Stimulated activated CD4-positive, alpha-beta T cell treated with anti-CD3 and anti-CD28 coated beads, TNF-alpha, amount 100 ng/mL, for 1 hour (primary cell): ENCODE measurements at places on chromosomes 12 and 14.

DNA sequence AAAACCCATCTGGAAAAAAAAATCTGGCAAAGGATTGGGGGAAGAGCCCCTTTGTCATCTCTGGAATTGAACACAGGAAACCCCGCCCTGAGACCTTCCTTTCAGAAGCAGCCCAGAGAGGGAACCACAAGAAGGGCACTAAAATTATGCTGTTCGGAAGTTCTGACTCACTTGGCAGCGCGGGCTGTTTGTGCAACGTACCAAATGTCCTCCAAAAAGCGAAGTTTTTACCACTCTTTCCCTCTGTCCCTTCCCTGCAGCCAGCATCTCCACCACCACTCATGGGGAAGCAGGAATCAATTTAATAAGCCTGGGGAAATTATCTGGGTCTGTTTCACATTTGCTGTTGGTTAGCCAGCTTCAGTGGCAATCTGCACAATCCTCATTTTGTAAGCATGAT is 3.2 kb upstream of the SYNE3 start:
- no peak for DNase-seq

DNA sequence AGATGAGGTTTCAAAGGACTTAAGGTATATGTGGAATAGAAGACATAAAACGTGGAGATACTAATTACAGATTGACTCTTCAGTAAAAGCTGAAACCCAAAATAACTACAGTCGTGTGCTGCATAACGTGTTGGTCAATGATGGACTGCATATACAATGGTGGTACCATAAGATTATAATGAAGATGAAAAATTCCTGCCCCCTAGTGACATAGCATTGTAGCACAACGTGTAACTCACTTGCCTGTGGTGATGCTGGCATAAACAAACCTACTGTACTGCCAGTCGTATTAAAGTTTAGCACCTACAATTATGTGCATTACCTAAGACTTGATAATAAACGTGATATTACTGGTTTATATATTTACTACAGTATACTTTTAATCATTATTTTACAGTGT is 150.3 kb downstream of the LRRK2 start:
- no peak for DNase-seq

DNA sequence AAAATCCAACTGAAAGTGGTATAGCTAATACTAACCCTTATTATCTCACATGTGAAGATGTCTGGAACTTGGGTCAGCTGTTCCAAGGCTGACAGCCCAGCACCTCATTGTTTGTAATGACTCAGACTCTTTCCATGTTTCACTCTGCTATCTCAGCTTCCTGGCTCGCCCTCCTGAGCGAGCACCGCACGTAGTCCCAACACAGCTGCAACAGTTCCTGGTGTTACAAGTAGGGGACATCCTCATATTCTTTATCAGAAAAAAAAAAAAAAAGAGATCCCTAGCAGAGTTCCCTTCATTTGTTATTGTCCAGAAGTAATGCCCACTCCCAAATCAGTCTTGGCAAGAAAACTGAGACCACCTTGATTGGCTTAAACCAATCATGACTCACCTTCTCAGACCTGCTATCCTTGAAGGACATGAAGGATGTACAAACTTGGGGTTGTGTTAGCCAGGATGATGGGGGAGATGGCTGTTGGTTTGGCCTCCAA is 92.5 kb downstream of the ADCK1 start:
- no peak for DNase-seq

DNA sequence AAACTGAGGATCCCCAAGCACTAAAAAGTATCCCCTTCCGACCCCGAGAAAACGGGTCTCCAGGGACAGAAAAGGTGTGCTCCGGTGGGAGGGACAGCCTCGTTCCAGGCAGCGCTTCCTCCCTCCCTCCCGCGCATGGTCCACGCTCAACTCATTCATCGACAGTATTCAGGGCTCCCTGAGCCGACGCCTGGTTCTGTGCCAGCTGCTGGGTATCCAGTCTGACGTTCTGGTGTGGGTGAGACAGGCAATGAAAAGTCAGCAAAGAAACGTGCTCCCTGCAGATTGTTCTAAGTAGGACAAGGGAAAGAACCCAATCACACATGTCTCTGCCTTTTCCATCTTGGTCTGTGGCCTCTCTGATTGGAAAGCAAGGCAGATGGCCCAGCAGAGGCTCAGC is 19.6 kb upstream of the SMOC1 start:
- DNase-seq, result no peak

DNA sequence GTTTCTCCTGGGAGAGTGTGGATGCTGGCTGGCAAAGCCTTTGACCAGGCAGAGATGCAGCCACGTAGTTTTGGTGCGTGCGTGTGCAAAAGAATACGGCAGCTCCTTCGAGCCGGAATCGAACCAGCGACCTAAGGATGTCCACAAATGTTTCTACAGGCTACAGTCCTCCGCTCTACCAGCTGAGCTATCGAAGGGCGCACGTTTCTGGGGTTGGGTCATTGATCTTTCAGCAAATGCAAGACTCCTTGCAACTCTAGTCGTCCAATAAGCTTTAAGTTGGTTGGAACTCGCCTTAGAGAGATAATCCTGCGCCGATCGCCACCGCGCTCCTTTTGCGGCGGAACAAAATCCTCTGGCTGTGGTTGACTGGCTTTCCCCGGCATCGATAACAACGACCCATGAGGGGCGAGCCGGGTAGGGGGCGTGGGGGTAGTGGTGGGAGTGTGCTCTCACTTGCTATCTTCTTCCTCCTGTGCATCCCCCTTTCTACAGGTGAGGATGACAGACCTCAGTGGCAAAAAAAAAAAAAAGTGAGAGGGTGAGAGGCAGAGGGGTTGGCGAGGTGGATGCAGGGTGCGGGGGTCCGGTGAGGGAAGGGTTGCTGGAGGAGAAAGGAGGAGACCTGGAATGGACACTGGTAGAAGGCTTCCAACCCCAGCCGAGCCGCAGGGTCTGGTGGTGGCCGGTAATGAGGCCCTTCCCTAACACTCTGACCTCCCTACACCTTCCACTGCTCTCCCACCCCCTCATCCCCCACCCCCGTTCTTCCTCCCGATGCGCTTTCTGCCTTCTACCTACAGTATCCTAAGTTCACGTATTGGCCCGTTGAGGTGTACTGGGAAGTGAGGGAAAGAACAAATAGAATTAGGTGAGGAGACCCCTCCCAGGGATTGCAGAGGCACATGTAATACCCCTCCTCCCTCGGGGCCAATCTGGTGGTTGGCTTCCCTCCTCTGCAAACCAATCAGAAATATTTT is 11.8 kb upstream of the OR6S1 start:
- no peak for DNase-seq

DNA sequence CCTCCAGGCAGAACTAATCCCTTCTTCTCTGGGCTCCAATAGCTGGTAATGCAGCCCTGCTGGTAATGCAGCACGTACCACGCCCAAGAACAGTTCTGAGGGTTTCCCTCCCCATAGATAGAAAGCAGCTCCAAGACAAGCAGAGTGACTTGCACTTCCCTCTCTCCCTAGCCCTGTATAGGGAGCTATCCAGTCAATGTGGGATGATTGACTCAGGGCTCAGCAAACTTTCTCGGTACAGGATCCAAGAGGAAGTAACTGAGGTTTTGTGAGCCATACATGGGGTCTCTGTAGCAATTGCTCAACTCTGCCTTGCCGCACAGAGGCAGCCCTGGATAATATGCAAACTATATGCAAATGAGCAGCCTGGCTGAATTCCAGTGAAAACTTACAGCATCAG is 15.5 kb upstream of the FKBP4 start:
- no peak for DNase-seq

GRCh38 chr14:33985242-33985641 is 34.4 kb upstream of the EGLN3 start:
- no peak for DNase-seq

- no peak for DNase-seq
Measured at GRCh38 chr12:13194401-13195110, 2.0 kb upstream of the EMP1 start.

- no peak for DNase-seq
Measured at GRCh38 chr14:64992328-64992885, 5.7 kb downstream of the FNTB start.

- no peak for DNase-seq
Measured at GRCh38 chr14:32003585-32003984, 73.5 kb upstream of the ARHGAP5 start.

- no peak for DNase-seq
Measured at GRCh38 chr12:18462442-18462841, 201.1 kb downstream of the PIK3C2G start.

DNA sequence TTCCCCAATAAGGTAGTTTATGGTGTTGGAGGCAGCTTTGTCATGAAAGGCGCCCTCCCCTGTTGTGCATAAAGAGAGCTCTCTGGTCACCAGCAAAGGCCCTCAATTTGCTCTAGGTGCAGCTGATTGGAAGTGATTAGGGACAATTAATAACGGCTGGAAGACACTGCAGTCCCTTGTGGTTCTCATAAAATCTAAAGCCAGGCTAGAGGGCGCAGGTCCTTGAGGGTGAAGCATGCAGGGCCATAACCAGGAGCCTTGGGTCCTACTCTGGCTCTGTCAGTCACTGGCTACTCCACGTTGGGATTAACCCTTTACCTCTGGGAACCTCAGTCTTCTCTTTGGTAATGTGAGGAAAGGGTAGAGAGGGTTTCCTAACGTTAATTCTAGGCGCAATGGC is 1.9 kb downstream of the DAAM1 start:
- DNase-seq, result no peak

DNA sequence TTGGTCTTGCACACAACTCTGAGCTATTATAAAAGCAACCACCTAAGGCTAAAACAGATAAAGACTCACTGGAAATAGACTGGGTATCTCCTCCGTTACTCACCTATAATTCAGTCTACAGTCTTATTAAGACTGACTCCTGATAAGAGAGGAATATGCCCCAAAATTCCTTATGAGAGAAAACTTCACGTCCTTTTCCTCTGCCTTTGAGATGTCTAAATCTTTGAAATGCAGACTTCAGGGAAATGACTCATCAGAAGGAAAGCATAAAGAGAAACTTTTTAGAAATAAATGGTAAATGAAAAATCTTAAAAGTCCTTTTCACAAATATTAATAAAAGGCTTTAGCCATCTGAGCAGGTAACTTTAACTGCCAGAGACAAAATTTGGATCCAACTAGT is 187.5 kb upstream of the RTL1 start:
- no peak for DNase-seq

DNA sequence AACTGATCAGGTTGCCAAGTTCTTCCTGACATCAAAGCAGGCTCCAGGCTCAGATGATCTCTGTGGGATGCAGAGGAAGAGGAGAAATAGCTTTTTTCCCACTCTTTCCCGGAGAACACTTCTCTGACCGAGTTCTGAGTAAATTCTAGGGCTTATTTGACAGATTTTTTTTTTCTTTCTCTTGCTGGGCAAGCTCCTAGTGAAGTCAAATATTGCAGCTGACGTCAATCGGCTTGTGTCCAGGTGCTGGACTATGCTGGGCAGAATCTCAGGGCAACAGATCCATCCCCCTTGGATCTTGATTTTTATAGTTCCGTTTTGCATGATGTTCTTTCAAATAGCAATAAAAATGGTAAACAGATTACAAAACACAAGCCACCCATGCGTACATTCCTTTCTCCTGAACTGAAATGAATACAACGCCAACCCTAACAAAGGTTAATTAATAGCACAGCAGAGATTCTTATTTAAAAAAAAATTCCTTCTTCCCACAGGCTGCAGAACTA is 182.2 kb downstream of the NOVA1 start:
- no peak for DNase-seq

DNA sequence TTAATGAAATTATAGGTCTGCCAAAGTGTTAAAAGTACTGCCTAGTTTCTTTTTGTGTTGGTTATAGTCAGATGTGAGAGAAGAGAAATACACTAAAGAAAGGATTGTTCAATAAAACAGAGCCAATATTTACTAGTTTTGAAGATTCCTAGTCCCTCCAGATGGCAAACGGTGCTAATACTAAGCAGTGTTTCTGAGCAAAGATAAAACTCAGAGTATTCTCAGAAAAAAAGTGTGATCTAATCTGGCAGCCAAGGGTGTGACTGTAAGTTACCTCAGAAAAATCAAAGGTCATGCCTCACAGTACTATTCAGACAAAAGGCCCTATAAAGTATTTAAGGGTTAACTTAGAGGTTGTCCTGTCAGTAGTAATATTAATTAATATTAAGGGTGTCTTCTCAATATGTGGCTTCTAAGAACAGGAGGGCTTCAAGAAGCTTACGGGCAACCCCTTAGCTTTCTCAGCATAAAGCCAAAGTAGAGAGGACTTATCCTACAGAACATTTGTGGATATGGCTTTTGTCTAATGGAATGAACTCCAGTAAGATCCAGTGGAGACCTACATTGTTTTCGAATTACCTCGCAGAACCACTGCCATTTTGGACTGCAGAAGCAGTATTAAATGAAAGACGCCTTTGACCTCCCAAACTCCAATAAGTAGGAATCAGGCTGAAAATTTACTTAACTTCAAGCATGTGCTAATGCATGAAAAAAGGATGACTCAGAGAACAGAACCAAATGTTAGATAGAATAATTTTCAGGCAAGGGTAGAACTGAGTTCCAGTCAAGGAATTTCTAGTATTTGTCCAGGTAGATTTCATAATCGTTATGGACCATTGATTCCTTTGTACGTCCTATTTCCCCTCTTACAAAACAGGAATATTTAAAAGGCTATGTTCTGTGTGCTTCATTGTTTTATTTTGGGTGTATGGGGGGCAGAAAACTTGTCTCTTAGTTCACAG is 46.6 kb downstream of the USP15 start:
- DNase-seq, result no peak

GRCh38 chr12:71626098-71626497 is 37.5 kb downstream of the ZFC3H1 start:
- no peak for DNase-seq

DNA sequence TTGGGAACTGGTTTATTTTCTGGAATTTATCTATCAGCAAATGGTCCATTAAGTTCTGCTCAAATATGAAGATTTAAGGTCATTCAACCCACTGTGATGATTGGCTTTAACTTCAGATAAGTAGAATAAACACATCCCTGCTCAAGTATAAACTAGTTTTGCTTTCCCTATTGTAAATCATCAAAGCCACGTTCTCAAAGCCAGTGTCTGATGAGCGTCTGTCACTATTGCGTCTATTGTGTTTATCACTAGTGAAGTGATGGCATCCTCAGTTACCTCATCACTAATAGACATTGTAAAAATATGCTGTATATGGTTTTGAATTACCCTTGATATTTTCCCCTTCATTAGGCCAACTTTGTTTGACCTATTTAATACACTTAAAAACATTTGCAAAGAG is 351.3 kb downstream of the BCAT1 start:
- no peak for DNase-seq

- DNase-seq, result no peak
Measured at GRCh38 chr12:21672146-21672545, 14.5 kb upstream of the LDHB start.

DNA sequence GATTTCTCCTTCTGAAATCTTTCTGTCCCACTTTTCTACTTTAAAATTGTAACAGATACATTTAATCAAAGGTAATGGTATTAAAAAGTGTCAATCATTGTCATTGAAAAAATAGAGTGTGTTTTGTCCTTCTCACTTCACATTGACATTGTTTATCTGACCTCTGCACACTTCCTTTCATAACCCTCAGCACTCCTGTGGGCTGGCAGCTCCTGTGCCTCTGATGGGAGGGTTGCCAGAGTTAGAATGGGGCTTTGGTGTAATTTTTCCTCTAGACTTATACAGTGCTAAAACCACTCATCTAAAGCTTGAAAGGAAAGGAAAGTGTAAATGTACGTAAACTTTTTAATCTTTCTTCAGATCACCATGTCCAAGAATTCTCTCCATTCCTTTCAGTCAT is 23.7 kb downstream of the KCNA1 start:
- DNase-seq, result no peak

GRCh38 chr12:111121840-111122239 is 201.5 kb upstream of the MYL2 start:
- DNase-seq, result no peak

GRCh38 chr14:26323869-26324268 is 274.0 kb downstream of the NOVA1 start:
- no peak for DNase-seq

GRCh38 chr12:124588751-124589267 is 21.4 kb upstream of the NCOR2 start:
- DNase-seq, result no peak
